ENCODE measurements at places on chromosomes 11 and 22.

DNA sequence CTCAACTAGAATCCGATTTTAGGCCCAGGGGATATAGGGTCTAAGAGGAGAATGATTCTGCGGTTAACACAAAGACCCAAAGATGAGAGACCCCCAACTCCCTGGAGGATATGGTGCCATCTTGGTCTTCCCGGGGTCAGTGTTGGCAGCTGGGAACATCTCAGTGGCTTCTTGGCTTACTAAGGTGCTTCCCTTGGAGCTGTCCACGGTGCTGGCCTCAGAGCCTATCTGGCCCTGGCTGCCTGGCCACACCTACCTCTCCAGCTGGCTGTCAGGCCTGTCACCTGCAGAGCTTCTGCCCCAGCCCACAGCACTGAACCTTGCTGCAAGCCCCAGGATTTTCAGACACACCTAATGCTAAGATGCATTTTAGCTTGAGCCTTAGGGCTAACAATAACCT lies 70.7 kb upstream of the THY1 start:
- no peak for DNase-seq

DNA sequence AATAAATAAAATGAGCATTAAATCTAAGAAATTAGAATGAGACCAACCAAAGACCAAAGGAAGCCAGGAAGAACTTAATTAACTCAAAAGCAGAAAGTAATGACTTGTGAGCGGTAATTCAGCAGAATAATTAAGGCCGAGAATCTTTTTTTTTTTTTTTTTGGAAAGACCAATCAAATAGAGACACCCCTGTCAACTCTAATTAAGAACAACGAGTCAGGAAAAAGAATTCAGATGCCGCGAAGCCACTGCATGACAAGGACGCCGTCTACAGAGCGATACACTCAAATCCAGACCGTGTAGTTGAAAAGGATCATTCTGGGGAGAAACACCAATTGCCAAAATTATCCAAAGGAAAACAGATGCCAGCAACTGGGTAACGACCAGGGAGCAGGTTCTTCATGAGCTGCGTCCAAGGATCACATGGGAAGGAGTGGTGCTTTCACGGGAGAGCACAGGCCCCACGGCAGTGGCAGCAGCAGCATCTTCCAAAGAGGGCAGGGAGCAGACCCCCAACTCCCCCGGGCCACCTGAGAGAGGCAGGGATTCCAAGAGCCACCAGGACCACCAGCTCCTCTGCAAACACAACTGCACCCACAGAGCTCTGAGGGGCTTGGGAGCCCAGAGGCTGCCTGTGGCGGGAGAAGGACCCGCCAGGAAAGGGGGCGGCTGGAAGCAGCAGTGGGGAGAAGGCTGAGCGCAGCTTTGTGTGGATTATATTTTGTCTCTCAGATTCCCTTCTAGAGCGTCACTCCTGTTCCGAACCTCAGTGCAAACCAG lies 469.8 kb downstream of the BRD1 start:
- no peak for DNase-seq

- DNase-seq, result no peak
These were observed at the start of gene GPR83 for GRCh38 chr11:94400839-94401772. GPR83 (minus strand) TSS chr11:94401419; CDS start chr11:94401247, 172 bp downstream.

DNA sequence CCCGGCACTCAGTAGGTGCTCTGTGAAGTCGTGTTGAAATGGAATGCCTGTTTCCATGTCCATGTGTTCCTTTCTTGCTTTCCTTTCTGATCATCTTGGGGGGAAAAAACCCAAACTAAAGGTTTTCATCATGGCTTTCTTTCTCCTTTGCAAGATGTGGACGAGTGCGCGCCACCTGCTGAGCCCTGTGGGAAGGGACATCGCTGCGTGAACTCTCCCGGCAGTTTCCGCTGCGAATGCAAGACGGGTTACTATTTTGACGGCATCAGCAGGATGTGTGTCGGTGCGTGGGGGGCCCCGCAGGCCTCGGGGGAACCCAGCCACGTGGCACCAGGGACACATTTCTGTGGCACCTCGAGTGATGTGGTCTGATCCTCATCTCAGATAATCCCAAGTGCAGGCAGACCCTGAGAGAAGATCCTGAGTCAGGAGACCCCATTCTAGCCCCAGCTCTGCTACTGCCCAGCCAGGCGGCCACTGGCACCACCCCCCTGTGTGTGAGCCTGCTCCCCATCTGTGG lies 39.4 kb downstream of the FBLN1 start:
- no peak for DNase-seq

DNA sequence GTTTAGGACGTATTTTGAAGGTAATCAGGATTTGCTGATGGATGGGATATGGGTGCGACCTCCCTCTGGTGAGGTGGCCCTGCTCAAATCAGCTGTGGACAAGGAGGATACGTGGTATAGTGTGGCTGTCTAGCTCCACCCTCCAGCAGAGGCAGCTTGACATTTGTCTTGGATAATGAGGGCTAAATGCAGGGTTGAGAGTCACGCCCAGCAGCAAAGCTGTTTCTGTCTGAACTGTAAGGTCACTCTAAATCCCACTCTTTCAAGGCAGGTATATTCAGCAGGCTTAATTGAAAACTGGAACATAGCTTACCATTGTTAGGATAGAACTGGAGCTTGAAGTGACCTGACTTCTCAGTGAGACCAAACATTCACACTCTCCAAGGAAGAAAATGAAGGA lies 98.7 kb downstream of the SWAP70 start:
- no peak for DNase-seq

DNA sequence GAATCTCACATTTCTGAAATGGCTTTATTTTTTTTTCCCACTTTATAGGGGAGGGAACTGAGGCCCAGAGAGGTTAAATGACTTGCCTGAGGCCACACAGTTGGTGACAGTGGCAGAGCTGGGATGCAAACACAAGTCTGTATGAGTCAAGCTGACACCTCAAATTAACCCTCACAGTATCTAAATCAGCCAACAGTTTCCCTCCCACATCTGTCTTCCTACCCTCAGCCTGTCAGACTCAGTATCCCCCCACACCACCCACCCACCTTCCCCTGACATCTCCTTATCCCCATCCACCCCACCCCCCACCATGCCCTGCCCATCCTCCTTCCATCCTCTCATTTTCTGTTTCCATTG lies 95.2 kb downstream of the TP53I11 start:
- DNase-seq, result no peak

- DNase-seq, result no peak
These were observed 44.1 kb downstream of the FANCF start for GRCh38 chr11:22581354-22582150.

DNA sequence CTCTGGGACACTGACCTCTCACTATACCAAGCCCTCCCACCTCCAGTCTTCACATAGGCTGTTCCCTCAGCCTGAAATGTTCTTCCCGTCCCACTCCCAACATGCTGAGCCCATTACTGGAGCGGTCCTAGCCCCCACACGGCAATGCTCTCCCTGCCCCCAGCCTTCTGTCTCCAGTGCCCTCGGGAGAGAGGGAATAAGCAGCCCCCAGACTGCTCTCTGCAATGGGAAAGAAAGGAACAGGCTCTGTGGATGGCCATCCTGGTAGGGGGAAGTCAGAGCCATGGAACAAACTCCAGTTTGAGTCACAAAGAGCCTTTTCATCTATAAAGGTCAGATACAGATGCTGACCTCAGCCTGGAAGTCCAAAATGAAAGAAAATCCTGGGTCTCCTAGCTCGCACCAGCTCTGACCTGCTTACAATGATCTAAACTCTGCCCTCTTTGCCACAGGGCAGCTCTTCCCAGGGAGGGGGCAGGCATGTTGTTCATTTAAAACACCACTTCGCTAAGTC lies 62.6 kb downstream of the FLRT1 start:
- no peak for DNase-seq

DNA sequence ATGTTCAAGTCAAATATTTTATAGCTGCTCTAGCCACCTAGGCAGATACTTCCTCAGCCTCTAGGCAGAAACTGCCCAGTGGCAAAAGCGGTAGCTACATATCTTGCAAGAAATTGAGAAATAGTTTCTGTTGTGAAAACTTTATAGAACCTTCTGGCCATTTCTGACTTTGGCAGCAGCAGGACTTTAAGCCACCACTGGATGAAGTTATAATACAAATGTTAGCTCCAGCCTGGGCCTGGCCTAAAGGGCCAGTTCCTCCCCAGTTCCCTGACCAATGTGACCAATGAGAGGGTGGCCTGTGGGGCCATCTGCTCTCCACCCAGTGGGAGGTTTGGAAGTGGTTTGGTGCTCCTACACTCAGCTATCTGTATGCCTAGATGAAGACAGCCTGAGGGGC lies 254.0 kb upstream of the NARS2 start:
- DNase-seq, result no peak

DNA sequence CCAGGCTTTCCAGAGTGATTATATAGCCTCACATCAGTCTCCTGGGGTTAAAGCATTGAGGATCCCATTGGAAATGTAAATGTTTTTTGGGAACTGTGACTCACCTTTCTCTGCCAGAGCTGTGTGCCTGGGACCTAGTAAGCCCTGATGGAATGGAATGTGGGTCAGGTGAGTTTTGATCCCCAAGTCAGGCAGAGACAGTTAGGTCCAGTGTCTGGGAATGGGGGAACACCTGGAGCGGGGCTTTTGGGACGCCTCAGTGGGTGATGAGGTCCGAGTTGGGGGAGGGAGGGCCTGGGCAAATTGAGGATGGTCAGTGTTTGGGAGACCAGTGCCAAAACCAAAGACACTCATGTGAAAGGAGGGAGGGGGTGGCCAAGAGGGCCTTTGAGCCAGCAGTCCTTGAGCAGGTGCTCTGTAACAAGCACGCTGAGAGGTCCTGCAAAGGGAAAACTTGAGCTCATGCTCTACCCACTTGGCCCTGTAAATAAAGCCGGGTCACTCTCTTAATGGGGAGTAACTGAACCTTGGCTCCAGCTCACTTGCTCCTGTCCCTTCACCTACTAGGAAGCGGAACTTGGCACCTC lies 104.7 kb downstream of the NAV2 start:
- DNase-seq, result no peak

GRCh38 chr11:18091731-18092130 lies 14.2 kb downstream of the SAAL1 start:
- DNase-seq, result no peak

DNA sequence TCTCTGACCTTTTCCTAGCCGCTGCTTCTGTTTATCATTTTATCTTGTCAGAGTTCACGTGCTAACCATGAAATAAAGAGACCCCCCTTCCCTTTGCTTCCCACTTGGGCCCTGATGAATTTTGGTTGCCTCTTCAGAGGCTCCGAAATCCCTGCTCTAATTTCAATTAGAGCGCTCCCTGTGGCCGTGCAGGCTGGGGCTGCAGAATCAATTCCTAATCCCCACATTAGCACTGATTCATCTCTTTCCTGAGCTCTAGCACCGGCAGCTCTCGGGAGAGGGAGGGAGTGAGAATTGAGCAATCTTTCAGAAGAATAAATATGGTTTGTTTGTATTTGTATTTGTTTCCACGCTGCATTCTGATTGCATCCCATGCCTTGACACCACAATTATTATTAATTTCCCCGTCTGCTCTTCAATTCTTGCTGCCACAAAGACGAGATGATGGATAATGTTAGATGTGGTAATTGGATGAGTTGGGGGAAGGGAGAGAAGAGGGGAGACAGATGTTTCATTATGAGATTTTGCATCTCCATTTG lies 76.9 kb downstream of the NTM start:
- DNase-seq, result no peak

GRCh38 chr11:120398132-120398531 lies 61.9 kb downstream of the ARHGEF12 start:
- DNase-seq, result no peak

Data from stimulated activated CD8-positive, alpha-beta memory T cell treated with anti-CD3 and anti-CD28 coated beads, Interleukin-4, amount 100 ng/mL, for 1 hour (primary cell).